ENCODE measurements at places on chromosomes 2 and 18.

DNA sequence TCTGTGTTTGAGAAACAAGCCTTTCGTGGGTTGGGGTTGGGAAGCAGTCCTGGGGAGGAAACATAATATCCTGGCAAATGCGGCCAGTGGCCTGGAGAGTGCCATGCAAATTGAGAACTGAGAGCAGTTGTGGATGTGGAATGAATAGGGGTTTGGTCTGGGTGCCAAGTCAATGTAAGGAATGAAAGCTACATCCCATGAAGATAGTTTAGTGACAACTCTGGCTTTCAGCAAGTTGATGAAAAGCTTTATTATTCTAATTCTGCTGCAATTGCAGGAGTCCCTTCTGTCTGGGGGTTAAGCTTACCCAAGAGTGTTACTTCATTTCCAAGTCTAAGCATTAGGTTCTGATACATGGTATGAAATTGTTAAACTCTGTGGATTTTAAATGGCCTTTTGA, 771.6 kb downstream of the DPP10 start:
- DNase-seq: no peak

DNA sequence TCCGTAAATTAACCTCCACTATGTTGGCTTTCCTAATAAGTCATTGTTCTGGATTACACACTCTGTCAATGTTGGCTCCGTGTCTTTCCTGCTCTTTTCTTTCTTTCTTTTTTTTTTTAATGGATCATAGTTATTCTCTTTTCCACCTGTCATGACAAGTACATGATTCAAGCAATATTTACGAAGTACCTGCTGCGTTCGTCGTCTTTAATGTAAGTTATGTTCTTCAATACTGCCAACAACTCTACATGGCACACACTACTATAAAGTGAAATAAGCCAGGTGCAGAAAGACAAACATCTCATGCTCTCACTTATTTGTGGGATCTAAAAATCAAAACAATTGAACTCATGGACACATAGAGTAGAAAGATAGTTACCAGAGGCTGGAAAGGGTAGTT, 239.1 kb downstream of the SCG2 start:
- no peak for DNase-seq

- no peak for DNase-seq
Observed at GRCh38 chr18:42030586-42031182, 75.7 kb downstream of the PIK3C3 start.

DNA sequence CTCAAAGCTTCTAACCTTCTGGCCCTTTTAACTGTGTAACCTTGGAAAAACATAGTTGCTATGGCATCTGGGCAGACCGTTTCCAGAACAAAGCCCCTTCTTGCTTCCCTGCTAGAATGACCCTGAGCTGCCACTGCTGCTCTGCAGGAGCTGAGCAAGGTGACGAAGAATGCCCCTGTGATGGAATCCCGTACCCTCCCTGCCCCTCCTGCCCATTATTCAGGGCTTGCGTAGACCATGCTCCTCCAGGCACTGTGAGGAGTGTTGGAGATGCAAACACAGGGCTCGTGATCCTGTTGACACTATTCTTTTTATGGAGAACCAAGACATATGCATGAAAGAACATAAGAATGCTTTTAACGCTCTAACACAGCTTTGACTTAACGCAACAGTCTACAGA, 191.1 kb downstream of the CDH2 start:
- no peak for DNase-seq

DNA sequence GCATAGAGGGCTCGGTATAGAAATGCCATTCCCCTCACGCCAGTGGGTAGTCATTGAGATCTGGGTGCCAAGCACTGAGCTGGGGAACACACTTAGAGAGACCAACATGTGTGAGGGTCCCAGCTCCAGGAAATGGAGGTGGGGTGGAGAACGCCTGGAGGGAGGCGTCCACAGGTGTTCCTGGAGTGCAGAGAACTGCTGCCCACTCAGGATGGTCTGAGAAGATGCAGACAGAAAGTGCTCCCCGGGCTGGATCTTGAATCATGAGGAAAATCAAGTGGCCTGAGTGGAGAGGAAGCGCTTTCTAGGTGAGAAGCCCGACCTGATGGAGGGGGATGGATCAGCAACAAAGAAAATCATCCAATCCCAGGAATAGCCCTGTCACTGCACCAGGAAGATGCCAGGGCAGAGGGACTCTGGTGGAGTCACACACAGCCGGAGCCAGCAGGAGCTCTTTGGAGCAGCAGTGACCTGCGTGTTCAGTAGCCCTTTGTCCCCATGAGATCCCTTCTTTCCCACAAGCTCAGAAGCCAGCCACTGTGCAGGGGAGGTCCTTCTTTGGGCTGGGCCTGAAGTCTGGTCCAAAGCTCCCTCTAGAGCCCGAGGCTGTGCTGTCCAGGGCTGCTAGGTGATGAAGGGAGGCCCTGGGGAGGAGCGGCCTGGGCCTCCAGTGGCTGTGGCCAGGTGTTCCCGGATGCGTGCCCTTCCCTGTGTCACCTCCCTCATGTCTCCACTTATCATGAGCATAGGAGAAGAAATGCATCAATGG, 112.3 kb downstream of the RNF144A start:
- no peak for DNase-seq

- no peak for DNase-seq
Observed at GRCh38 chr18:49174478-49174877, 223.7 kb upstream of the SMAD7 start.

DNA sequence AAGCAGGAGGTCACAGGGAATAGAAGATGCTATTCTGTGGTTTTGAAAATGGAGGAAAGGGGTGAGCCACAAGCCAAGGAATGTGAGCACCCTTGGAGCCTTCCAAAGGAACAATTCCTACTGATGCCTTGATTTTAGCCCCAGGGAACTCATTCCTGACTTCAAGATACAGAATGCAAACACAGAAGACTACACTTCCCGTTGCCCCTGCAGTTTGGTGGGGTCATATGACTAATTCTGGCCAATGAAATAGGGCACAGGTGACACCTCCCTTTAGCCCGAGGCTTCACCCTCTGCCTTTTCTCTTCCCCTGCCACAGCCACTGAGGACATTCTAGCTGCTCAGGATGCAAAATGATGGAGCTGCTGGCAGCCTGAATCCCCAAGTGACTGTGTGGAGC, 126.1 kb downstream of the INHBB start:
- DNase-seq: no peak

DNA sequence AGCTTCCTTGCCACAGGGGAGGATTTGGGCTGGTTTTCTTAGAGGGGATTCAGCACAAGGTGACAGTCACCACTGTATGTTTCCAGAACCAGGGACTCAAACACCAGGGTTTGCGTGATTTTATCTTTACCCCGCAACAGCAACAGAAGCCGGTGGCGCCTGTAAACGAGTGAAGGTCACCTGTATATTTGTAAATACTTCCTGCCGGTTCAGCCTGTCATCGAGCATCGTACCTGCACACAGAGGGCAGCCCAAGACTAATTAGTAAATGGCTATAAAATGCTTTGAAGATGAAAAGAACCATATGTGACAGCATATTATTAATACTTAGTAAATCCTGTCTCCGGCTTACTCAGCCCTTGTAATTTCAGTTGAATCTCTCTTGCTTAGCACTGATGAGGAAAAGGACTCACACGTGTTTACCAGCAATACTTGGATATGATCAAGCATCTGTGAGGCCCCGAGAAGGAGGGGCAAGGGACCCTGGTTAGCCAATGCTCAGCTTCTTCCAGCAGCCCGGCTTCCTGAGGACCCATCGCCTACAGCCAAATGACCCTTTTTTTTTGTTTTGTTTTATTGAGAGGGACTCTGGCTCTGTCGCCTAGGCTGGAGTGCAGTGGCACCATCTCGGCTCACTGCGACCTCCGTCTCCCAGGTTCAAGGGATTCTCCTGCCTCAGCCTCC, 51.3 kb upstream of the FOSL2 start:
- no peak for DNase-seq

DNA sequence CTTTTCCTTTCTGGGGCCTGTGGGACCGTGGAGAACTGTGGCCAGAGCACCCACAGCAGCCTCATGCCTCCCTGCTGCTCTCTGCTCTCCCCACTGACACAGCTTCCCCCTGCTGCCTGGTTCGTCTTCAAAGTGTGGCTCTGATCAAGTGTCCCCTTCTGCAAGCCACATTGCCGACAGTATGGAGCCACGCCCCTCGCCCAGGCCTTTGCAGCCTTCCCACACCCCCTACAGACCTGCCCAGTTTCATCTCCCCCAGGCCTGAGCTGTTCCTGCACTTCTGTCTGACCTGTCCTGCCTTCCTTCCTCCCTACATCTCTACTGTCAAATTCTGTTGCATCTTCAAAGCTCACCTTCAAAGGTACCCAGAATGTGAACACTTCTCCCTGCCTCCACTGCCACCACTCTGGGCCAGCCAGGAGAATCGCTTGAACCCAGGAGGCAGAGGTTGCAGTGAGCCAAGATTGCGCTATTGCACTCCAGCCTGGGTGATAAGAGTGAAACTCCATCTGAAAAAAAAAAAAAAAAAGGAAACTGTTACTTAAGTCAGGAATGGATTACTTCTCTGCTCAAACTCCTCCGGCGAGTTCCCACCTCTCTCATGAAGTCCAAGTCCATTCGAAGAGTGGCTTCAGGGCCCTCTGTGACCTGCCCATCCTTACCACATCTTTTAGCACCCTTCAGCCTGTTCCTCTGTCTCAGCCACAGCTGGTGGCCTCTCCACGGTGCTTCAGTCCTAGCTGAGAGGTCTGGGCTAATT, 29.0 kb upstream of the CATIP start:
- DNase-seq: no peak

DNA sequence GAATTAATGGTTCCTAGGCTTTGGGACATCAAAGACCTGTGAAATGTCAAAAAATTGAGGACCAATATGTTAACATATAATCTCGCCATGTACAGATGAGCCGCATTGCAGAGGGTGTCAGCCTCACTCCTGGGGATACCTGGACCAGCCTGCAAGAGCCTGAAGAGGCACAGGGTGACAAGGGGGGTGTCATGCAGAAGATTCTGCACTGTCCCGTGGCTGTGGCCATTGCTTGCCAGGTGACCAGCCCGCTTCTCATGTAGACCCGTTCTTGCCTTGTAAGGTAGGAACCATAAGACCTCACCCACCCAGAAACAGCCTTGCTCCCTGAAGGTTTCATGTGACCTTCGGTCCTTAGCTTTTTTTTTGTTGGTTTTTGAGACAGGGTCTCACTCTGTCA, 37.5 kb downstream of the TMEM37 start:
- no peak for DNase-seq

DNA sequence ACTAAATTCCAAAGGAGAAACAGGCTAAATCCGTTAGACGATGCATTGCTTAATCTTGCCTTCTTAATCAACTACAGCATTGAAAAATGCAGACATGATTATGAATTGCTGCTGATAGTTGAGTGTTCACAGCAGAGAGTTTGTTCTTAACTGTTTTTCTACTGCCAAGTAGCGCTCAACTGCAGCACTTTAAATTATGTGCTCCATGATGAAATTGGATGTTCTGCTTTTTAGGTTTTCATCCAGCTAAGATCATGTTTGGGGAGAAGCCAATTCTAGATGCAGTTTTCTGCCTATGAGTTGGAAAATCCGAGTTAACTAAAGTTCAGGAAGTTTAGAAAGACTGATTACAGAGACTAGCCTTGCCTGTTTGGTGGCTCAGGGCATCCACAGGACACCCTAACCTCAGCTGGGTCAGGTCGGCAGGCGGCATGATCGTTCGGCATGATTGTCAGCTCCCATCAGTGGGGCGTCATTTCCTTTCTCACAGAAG, 119.4 kb upstream of the PIEZO2 start:
- DNase-seq: no peak
